Right atrium auricular region (tissue), 2 donors: ENCODE measurements at places on chromosomes 1 and 21. TPM values are rescaled to one million over a fixed set of nuclear protein-coding genes. Genes with fewer than 3 reads are reported as not detected.

KRTAP7-1 gene
- total RNA-seq: not detected

- no peak for DNase-seq
Measured at GRCh38 chr1:53483656-53484055, 24.5 kb downstream of the DMRTB1 start.

GRCh38 chr1:177849130-177849529 is 120.7 kb downstream of the SEC16B start:
- no peak for DNase-seq

GRCh38 chr1:173276922-173277800 is 70.0 kb upstream of the TNFSF4 start:
- DNase-seq: no peak

CELA3A gene
- not detected for total RNA-seq

DNA sequence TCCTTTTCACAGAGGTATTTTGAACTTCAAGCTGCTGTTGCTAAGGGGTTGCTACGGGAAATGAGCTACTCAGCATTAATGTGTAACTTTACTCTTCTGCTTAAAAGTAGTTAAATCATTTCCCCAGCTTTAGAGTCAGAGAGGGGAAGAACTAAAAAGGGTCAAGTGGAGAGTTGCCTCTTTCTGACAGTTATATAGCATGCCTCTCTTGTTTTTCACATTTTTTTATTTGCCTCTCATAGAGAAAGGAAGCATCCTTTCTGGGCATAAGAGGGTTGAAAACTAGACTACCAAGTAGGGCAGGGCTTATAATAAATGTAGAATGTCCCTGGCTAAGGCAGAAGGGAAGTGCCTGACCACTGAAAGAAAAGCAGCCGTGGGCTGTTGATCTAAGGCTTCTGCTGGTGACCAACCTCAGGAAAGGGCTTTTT is 10.1 kb upstream of the ELAVL4 start:
- DNase-seq: no peak

DNA sequence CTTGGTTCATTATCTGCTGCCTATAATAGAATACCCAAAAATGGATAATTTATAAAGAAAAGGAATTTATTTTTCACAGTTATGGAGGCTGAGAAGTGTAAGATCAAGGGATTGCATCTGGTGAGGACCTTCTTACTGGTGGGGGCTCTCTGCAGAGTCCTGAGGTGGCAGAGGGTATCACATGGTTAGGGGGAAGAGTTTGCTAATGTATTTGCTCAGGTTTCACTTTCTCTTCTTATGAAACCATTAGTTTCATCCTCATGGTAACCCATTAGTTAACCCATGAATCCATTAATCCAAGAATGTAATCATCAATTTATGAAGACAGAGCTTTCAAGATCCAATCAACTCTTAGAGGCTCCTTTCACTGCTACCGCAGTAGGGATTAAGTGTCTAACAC is 120.6 kb downstream of the DNM3 start:
- DNase-seq: no peak

- DNase-seq: no peak
Measured at GRCh38 chr21:43664358-43664757, 5.0 kb downstream of the RRP1B start.

KRTAP19-1 gene
- not detected for total RNA-seq

FCER1G gene
- 16.8 TPM for total RNA-seq

- DNase-seq: no peak
Measured at GRCh38 chr1:7136166-7136953, 351.1 kb downstream of the CAMTA1 start.

GRCh38 chr1:50300297-50300696 is 122.9 kb downstream of the DMRTA2 start:
- no peak for DNase-seq

FMN2 gene
- not detected for total RNA-seq

- no peak for DNase-seq
Measured at GRCh38 chr1:100354971-100355394, 2.7 kb downstream of the CDC14A start.

DNA sequence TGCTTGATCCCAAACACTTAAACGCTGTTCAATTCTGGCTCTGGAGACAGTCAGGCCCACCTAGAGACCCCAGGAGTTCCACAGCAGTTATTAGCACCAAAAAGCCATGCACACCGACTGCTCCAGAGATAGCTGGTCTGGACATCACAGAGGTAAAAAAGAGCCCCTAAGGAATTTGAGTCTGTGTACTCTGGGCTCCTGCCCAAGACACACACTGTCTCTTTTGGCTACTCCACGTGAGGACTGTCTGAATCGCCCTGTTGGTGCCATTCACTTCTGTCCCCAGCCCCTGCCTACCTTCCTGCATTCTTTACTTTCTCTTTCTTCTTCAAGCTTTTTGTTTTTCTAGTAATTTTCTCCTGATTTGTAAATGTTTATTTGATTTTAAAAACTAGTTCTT is 197.4 kb downstream of the ADGRL2 start:
- DNase-seq: no peak

MACF1 gene
- 278 TPM for total RNA-seq

DNA sequence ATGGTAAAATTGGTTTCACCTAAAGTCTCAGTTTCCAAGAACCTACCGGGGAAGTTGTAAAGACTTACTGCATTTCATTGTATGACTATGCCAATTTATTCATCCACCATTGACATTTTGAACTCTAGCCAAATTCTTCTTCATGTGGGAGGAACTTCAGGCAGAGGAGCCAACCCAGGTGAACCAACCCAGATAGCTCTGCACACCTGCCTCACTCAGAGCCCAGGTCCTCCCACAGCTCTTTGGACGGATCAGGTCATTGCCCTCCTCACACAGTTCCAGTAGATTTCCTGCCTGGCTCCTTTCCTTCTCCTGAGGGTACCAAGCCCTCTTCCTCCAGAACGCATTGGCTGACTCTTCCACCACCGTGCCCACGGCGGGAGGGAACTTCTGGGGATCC is 121.7 kb downstream of the DTL start:
- no peak for DNase-seq

DNA sequence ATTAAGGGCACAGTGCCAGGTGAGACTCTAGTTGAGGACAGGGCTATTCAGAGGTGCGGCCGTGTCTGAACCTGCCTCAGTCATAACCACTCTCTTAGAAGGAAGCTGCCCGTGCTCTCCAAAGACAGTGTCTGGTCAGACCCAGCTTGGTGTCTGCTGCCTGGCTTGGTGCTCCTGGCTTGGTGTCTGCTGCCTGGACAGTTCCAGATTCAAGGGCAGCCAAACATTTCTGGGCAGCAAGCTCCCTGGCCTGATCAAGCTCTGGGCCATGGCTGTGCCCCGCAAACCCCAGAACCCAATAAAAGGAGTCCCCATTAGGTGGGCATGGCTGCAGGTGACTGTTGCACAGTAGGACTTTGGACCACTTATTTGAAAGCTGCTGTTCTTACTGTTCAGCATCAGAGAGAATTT is 27.7 kb downstream of the NEK2 start:
- no peak for DNase-seq

- DNase-seq: no peak
Measured at GRCh38 chr1:225253173-225253572, 174.7 kb downstream of the LBR start.

DNA sequence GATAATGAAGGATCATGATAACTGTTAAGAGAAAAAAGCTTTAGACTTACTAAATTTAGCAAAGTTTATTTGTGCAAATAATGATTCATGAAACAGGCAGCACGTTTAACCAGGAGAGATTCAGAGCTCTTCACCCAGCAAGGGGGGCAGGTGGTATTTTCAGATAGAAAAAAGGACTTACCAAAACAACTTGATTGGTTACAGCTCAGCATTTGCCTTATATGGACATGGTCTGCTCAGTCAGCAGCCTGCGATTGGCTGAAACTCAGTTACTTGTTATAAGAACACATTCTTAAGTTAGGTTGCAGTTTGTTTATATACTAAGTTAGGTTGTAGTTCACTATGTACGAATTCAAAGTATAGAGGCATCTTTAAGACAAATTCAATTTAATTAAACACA is 165.6 kb downstream of the DUSP10 start:
- no peak for DNase-seq

- DNase-seq: no peak
Measured at GRCh38 chr21:42386034-42386591, 9.7 kb downstream of the TMPRSS3 start.

DNA sequence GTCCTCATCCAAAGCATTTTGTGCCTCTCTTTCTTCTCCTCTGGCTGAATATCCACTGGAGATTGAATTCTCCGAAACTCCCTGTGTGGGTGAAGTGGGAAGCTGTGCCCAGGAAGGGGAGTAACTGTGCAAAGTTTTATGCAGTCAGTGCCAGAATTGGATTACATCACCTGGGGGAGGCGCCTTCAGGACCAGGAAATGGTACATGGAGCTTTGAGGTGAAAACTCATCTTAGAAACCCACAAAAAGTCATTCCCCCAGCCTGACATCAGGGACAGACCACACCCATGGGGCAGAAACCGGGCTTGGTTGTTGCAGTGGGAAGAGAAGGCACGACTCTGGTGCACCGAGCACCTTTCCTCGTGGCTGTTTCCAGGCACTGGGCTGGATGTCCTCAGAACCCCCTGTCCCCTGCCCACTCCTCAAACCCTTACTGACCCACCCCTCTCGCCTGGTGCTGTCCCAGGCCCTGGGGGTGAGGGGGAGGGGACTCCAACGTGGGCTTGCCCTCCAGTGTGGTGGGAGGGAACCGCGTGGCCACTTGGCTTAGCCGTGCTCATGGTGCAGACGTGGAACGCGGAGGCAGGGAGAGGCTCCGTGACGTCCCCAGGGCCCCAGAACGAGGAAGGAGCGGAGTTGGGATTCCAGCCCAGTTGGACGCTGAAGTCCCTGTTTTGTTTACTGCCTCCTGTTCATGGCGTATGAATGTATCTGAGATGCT is 15.7 kb downstream of the TFF3 start:
- DNase-seq: no peak

DNA sequence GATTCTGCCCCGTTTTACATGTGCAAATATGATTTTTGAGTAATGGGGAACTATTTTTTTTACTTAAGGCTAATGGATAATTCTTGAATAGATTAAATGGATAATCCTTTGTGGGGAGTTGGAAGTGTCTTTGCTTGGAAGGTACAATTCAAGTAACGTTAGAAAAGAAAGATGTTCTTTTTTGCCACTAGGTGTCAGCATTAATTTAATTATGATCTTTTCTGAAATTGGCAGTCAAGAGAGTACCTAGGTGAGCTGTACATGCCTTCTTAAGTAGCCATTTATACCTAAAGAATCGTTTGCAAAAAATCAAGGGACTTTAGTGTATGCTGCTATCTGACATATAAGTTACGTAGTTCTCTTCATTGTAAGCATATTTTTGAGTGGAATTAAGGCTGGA is 2.2 kb downstream of the FBXO28 start:
- DNase-seq: no peak

GRCh38 chr21:33976082-33977016 is 60.7 kb upstream of the ATP5PO start:
- no peak for DNase-seq

GRCh38 chr1:200888349-200888838 is 6.3 kb upstream of the INAVA start:
- DNase-seq: no peak

GRCh38 chr1:20442920-20443625 is 42.9 kb downstream of the CAMK2N1 start:
- no peak for DNase-seq

LORICRIN gene
- total RNA-seq: not detected
